ENCODE measurements at places on chromosomes 1 and 21.

- DNase-seq: no peak
Measured at GRCh38 chr1:226073184-226073950, 10.9 kb downstream of the H3-3A start.

GRCh38 chr1:19257178-19257914, 5.7 kb downstream of the MRTO4 start:
- DNase-seq: no peak

- DNase-seq: no peak
Measured at GRCh38 chr1:76759171-76759860, 108.0 kb upstream of the ST6GALNAC5 start.

DNA sequence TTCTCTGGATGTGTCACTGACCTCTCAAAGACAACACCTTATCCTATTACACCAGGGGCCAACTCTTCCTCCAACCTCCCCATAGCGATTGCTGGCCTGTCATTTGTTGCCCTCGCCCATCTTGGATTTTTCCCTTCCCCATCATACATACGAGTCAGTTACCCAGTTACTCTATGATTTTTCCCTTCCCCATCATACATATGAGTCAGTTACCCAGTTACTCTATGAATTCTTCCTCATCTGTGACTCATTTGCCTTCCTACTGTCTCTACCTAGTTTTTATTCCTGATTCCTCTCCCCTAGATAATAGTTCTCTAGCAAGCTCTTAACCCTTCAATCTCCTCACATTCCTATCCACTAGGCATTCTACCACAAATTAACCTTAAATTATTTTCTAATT, 178.8 kb downstream of the NR5A2 start:
- no peak for DNase-seq

GRCh38 chr1:192382758-192383157, 66.0 kb downstream of the RGS21 start:
- no peak for DNase-seq

- no peak for DNase-seq
Measured at GRCh38 chr1:12553963-12554362, 64.0 kb downstream of the DHRS3 start.

- DNase-seq: no peak
Measured at GRCh38 chr1:179031855-179032513, 6.3 kb downstream of the FAM20B start.

- no peak for DNase-seq
Measured at GRCh38 chr1:5921671-5922070, 70.6 kb downstream of the NPHP4 start.

GRCh38 chr1:88935522-88936222, 44.3 kb upstream of the GTF2B start:
- DNase-seq: peak; percentile 26

GRCh38 chr1:55317673-55318072, 102.5 kb upstream of the USP24 start:
- no peak for DNase-seq

- DNase-seq: no peak
Measured at GRCh38 chr1:52603630-52604029, 1.5 kb downstream of the GPX7 start.

DNA sequence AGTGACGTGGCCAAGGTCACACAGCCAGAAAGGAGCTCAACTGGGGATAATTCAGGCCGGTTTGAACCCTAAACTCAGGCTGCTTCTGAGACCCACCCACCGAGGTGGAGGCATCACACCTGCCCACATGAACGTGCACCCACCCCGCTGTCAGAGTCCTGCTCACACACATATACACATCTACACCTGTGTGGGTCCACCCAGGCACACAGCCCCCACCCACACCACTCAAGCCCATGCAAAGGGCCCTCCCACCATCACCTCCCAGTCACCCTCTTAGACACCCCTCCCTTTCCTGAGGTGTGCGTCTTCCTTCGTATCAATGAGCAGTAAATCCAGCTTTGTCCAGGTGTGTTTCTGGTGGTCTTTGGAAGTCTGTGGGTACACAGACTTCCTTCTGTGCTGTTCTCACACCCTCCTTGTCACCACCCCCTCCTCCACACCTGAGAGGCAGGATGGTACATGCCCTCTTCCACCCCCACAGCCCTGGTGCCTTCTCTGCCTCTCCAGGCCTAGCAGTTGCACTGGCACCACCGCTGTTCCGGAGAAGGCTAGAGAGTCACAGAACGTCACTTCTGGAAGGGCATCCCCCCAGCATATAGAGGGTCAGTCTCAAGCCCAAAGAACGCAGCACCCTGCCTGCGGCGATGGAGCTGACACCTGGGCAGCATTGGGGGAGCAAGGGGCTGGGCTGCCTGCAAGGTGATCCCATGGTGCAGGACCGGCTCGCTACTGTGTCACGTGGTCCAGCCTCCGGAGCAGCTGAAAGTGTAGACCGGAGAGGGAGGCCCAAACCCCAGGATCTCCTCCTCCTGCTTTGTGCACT, 18.9 kb upstream of the FAM131C start:
- no peak for DNase-seq

DNA sequence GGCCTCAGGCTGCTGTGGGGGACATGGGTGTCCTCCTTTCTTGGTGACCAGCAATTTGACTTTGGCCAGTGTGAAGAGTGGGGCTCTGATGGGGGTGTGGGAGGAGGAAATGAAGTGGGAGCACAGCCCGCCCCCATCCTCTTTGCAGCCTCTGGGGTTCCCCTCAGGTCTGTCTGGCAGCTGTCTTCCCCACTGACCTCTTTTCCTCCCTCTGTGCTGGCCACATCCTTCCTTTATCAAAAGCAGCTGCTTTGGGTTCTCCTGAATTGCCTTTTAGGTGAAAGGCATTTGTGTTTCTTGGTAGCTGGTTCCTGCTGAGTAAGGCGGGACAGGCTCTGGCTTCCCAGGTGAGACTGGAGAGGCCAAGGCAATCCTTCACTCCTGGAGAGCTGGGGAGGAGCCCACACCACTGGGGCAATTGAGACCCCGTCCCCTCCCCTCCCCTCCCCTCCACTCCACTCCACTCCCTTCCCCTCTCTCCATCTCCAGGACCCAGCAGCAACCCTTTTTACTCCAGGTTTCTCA, 24.9 kb downstream of the PCAT6 start:
- peak; percentile 4 for DNase-seq

Measured in activated CD4-positive, alpha-beta T cell treated with anti-CD3 and anti-CD28 coated beads for 4 hours (primary cell).